ENCODE measurements at places on chromosomes 3 and 15.

- no peak for DNase-seq
Observed at GRCh38 chr3:152309535-152310307, 41.0 kb downstream of the MBNL1 start.

DNA sequence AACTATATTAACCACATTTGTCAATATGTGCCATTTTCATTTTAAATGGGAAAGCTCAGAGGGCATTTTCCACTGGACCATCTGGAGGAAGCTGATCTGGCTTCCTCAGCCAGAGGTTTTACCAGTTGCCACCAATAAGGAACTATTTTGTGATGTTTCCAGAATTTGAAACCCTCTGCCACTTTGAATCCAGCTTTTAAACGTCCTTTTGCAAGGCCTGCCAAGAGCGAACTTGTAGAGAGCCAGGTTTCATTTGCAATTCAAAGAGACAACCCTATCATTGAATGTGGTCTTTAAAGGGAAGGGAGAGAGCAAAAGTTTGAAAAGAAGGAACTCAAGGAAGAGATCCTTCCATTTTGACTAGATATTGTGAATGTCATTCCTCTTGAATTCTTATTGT, 123.3 kb upstream of the CHL1 start:
- no peak for DNase-seq

DNA sequence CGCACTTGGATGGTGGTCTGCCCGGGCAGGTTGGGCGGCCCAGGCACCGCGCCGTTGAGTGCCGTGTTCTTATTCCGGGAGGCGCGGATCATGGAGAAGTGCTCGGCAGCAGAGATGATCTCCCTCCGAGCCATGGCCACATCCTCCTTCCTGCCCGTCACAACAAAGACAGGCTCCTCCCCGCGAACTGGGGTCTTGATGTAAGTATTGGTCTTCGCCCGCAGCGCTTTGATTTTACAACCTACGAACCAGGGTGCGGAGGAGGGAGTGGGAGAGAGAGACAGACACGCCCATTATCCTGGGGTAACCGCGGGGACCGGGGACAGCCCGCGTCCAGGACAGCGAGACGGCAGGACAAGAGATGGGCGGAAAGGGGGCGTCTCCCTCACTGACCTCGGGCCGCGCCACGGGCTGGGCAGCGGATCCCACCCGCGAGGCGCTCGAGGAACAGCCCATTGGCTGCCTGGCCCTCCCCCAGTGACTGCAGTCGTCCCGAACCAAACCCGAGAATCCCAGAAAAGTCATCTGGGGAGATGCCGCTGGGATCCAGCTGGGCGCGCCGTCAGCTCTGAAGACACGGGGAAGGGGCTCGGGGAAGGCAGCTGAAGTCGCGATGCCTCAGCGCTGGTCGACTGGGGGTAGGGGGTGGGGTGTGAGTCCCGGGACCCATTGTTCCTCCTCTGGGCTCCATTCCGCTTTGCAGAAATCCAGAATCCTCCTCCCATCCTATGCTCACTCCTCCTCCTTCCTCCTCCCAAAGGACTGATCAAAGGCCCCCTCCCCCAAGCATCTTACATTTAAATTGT, 1.2 kb downstream of the MEX3B start:
- DNase-seq = peak; percentile 77

GRCh38 chr3:125957674-125958510, 11.1 kb upstream of the ROPN1B start:
- no peak for DNase-seq

DNA sequence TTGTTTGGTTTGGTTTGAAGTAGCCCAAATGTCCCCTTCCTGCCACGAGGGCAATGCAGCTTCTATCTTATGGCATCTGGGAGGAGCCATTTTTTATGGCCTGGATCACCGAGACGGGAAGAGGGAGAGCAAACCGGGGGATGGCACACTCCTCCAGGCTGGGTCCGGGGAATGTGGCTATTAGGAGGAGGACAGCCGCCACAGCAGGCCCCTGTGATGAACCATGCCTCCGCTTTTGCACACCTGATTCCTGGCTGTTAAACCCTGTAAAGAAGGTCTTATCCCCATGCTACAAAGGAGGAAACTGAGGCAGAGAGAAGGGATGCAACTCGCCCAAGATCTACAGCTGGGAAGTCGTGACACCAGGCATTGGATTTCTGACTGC, 157.6 kb downstream of the OR4M2 start:
- DNase-seq = no peak

- DNase-seq = no peak
Observed at GRCh38 chr3:64684715-64685261, 3.0 kb downstream of the ADAMTS9 start.

GRCh38 chr3:74988095-74988494, 373.6 kb upstream of the CNTN3 start:
- no peak for DNase-seq

- DNase-seq = no peak
Observed at GRCh38 chr15:99441871-99442251, 123.9 kb upstream of the MEF2A start.

DNA sequence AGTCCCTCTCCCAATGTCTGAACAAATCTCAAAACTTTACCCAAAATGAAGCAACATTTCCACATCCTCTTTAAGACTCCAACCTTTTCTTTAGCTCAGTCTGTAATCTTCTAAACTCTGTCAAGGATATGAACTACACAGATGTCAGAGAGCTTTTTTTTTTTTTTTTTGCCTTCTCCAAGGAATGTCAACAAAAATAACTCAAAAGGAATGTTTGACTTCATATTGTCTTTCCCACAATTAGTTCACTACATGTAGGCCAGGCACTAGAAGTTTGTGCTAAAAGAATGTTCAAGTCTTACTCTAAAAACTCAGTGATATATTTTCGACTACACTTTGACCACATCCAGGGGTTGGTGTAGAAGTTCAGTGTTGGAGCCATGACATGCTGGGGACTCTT, 37.1 kb downstream of the ADAMTS9 start:
- no peak for DNase-seq

DNA sequence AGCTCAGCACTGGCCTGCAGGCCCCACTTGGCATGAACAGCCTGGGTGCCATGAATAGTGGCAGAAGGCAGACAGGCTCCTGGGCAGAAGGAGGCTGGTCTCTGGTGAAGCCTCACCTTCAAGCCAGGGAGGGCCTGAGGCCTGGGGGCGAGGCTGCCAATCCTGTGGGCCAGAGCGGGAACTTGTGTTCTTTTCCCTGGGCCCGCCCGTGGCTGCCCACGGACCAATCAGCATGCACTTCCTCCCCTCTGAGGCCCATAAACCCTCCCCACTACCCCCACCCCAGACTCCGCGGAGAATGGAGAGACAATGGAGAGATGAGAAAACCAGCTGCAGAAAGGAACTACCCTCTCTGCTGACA, 283.8 kb upstream of the ROBO1 start:
- no peak for DNase-seq

DNA sequence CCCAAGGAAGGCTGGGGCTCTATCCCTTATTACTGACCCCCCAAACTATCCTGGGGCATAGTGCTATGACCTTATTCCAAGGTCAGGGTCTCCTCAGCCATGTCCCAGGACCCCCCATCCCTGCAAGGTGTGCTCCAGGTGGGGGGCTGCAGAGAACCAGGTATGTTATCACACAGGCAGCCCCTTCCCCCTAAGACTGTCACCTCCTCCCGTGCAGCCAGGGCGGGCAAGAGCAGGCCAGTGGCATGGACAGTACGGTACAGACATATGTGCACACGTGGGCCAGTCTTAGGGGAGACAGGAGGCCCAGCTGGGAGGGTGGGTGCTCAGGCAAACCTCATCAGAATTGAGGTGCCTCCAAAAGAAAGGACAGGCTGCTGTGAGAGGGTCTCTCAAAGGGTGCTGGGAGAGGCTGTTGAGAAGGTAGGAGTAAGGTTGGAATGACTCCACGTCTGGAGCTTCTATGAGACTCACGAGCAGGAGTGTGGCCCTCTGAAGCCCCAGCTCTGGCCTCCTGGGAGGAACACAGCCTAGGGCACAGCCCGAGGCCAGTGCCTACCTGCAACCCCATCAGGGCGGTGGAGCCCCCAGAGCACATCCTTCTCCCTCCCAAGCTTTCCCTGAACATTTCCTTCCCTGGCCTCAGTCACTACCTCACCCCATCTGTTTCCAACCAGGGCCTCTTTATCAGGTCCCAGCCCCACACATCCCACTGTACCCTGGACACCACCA, 1.7 kb upstream of the COL7A1 start:
- no peak for DNase-seq

DNA sequence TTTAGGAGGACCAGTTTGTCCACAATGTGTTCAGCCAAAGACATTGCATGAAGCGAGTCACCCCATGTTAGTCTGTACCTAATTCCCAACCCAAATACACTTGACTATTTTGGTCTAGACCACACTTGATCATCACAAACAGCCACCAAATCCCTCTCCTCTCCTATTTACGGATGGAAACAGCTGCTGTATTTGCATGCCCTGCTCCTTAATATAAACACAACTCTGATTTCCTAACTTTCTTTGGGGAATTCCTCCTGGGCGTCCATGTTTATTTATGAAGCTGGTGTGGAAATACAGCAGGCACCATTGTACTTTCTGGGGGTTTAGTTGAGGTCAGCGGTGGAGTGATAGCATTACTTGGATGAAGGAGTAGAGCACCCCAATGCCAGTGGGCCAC, 235.2 kb downstream of the TLE3 start:
- no peak for DNase-seq

DNA sequence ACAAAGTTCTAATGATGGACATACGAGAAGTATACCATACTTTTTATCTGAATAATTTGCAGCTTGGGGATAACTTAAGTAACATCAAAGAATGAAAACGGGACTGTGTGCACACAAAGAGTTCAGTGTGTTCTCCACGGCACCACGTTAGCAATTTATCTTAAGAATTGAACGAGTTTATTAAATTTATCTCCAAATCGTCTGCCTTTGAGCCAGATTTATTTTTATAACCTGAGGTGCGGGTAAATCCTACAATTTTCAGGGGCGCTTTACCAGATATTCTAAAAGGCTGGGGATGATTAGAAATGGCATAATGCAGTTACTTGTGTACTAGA, 3.5 kb downstream of the CHD2 start:
- DNase-seq = no peak

DNA sequence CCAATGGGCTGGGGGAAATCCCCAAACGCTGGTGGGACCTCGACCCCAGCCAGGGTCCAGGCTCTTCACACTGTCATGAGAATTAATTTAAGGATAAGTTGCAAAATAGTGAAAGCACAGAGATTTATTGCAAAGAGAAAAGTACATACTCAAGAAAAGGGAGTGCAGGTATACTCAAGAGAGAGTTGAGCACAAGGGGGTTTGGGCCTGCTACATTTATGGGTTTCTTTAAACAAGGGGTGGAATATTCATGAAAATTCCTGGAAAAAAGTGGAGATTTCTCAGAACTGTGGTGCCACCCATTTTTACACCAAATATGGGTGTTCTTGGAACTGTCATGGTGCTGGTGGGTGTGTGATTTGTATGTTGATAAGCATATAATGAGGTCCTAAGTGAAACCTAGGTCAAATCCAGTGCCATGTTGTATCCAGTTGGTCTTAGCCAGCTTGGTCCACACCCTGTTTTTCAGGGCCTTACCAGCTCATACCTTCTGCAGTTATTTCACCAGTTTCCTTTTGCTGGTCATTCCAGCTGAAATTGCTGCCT, 32.6 kb upstream of the NEO1 start:
- peak; percentile 95 for DNase-seq

DNA sequence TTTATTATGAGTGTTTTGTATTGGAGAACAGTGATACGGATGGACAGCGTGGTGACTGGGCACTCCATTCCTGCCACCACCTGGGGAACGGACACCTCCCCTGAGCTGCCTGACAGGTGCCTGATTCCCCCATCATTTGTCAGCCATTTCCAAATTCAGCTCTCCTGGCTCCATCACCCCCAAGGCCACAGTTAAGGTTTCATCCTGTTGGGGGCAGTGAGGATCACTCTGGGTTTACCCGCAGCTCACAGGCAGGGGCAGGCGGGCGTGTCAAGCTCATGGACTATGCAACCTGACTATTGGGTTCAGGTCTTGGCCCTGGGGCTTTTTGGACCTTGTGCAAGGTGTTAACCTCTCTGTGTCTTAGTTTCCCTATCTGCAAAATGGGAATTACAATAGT, 76.3 kb downstream of the RAB11A start:
- DNase-seq = peak; percentile 16

- peak; percentile 66 for DNase-seq
Observed at GRCh38 chr15:42919799-42920518, 619 bp downstream of the TTBK2 start.

- no peak for DNase-seq
Observed at GRCh38 chr15:71526060-71526820, 284.1 kb upstream of the NR2E3 start.

DNA sequence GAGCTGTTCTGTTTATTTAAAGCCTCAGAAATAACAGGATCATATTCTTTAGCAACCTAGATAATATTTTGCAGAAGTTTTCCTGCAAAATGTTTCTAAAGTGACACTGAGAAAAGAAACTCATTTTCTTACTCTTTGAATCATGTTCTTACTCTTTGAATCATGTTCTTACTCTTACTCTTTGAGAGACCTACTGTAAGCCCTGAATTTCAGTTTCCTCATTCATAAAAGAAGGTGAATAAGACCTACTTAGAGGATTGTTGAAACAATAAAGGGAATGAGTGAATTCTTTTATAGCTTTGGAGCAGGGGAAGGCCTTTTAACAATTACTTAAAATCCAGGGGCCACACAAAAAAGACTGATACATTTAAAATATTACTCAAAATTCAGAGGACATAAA, 221.7 kb upstream of the CMC1 start:
- no peak for DNase-seq

DNA sequence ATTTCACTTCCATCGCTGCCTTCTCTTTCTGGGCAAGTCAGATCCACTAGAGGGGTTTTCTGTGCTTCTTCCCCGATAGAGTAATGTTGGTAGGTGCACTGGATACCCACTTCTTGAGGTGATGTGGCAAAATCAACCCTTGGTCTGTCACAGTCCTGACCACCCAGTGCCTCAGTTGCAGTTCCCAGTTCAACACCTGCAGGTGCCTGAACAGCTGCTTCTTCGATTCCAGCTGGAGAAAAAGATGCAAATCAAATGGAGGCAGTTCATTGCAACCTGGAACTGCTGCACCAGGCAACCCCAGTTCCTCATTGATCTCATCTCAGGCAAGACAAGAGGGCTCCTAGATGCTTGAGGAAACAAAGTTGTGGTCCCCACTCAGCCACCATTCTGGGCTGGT, 186.6 kb downstream of the UBE2E2 start:
- DNase-seq = no peak

- no peak for DNase-seq
Observed at GRCh38 chr3:150970665-150971324, 1.7 kb downstream of the CLRN1 start.

DNA sequence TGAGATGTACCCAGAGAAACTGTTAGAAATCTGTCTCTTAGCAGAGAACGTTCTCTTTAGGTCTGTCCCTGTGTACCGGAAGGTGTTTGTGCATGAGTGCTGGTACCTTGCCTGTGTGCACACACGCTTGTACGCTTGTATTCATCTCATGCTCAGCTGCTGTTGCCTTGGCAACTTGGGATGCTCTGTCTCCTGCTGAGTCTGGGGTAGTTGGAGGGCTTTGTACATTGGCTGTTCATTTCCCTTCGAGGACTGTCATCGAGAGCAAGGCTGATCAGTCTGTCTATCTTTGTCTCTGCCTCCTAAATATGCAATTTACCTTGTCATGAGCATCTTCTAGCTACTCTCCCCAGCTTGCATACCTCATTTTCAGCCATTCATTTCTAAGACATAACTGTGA, 147.2 kb downstream of the SLCO3A1 start:
- DNase-seq = no peak

- no peak for DNase-seq
Observed at GRCh38 chr3:13892304-13892703, 12.4 kb upstream of the WNT7A start.

GRCh38 chr3:113270068-113270467, 58.7 kb downstream of the BOC start:
- DNase-seq = no peak

GRCh38 chr15:65374821-65375401, 2.9 kb downstream of the IGDCC3 start:
- no peak for DNase-seq

Measured in OCI-M1 (cell line).